ENCODE measurements at places on chromosomes 16 and 17.
A peak's percentile ranks its signal among the peaks of the same experiment; 100 is the strongest.

DNA sequence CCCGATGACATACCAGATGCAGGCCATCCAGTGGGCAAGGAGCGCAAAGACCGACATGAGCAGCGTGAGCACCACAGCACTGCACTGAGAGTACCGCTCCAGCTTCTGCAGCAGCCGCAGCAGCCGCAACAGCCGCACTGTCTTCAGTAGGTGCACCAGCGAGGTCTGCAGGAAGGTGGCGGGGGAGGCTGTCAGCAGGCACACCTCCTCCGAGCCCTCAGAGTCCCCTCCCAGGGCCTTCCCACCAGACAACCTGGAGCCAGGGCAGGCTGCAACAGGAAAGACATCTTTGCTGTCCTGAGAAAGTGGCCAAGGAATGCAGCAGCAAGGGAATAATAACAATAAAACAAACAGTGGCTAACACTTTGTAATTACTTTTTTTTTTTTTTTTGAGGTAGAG lies 9.1 kb downstream of the KCNH4 start:
- peak; percentile 18 for DNase-seq

DNA sequence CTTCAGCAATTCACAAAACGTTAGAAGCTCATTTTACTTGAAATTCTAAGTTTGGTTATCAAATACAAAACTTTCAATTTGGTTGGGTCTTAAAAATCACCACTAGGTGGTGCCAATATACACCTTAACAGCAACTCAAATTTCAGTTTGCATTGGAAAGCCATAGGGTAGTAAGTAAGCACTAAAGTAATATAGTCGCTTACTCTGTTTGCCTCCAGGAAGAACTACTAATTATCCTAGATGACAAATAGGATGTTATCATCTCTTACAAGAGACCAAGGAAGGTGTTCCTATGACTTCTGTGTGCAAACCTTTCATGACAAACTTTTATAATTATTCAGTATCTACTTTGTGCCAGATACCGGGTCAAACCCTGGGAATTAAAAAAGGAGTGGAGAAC lies 93.3 kb downstream of the MYO1D start:
- DNase-seq, result no peak

GRCh38 chr17:75036643-75037268 lies 10.0 kb downstream of the ATP5PD start:
- peak; percentile 14 for DNase-seq

- DNase-seq, result no peak
Observed at GRCh38 chr17:7241090-7241733, 1.0 kb downstream of the GABARAP start.

GRCh38 chr17:65173284-65173793 lies 36.2 kb downstream of the RGS9 start:
- no peak for DNase-seq

DNA sequence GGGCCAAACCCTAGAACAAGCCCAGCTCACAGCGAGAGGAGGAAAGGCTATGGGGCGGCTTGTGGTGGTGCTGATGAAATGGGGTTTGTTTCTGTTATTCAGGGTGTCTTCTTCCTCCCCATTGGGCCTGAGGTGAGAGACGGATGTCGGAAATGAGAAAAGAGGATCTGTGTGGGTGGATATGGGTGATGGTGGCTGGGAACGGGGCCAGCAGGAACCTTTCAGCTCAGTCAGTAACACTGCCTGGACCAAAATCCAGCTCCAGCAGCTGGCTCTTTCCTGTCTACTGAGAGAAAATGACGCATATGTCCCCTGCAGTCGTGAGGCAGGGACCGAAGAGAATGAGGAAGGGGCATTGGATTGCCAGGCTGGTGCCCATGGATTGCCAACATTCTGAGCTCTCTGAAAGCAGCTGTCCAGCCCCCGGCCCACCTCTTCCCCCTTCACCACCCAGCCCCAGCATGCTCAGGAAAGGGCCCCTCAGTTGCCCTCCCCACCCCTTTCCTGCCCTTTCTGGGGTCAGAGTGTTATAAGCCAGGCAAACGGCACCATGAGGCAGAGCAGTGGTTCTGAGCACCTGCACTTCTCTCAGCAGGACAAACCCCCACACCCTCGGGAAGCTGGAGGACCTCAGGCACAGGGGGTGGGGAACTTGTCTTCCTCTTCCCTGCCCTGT lies 4.0 kb downstream of the MYH3 start:
- DNase-seq, result no peak

DNA sequence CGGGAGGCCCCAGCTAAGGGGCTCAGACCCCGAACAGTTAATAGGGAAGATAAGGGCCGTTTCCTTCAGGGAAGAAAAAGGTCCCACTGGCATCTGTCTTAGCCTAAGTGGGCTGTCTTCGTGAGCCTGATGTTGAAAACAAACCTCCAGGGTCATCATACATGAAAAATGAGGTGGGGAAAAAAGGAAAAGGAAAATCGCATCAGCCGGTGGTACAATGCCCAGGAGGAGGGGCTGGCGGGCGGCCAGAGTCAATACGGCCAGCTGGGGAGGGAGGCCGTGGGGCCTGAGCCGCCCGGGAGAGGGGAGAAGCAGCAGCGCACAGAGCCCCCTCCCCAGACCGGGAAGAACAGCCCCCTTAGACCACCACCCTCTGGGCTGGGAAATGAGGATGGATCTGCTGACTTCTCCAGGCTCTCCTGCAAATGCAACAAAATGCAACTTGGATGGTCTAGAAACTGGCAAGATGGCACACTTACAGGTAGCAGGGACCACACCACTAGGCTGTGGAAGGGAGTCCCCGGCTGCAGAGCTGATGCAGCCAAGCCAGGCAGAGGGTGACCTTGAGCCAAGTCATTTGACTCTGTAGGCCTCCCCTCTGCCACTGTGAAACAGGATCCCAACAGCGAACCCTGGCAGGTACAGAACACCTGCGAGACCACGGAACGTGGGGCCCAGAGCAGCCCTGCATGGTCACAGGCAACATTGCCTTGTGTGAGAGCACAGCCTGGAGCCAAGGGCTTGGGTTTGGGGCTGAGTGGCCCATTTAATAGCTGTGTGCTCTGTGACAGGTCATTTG lies 448.5 kb downstream of the SOX9 start:
- no peak for DNase-seq

GRCh38 chr17:2062571-2063183 lies 7.8 kb downstream of the HIC1 start:
- DNase-seq, result no peak

DNA sequence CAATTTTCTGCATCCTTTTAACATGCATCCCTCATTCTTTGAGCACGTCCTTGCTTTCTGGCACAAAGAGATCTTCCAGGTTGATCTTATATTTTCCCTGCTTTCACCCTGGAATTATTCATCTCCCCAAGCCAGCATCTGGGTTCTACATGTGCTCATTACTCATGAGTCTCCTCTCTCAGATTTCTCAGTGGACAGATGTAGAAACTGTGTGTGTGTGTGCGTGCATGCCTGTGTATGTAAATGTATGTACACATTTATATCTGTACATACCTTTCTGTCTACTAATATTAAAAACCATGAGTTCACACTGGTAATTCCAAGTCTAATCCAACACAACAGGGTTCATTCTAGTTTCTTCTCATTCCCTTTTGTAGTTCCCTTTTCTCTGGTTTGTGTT lies 41.9 kb upstream of the NSRP1 start:
- DNase-seq, result no peak

- no peak for DNase-seq
Observed at GRCh38 chr16:70588565-70588964, 57.8 kb upstream of the IL34 start.

- peak; percentile 88 for DNase-seq
Observed at GRCh38 chr17:29116804-29117753, 63.1 kb downstream of the MYO18A start.

DNA sequence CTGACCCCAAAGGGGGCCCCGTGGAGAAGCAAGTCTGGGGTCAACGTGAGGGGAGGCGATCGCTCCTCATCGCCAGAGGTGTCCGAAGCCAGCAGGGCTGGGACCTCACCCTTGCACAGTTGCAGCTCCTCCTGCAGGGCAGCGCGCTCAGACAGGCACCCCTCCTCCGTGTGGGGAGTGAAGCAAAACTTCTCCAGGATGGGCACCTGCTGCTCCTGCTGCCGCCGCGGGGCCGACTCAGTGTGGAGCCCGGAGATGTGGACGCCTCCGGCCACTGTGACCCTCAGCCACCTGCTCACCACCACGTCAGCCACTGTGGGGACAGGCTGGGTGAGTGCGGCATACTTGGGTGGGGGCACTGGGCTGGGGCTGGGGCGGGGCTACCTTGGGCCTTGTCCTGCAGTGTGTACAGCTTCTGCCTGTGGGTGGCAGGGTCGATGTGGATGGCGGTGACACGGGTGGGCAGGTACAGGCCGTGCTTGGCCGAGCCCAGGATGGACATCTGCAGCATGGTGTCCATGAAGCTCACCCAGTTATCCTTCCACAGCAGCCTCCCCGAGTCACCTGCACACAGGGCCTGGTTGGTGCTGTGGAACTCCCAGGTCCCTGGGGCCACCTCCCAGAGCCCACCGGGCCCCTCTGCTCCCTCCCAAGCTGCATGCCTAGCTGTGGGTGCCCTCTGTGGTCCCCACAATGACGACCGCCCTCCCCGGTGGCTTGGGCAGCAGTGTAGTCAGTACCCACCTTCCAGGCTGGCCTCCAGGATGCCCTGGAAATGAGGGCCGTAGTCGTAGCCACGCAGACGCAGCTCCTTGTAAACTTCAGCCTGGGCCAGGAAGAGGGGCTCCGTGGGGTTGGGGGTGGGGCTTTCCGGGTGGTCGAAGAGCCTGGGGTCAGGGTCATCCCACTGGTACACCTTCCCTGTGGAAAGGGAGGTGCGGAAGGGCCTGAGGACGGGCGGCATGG lies 10.8 kb downstream of the FASN start:
- DNase-seq, result no peak

DNA sequence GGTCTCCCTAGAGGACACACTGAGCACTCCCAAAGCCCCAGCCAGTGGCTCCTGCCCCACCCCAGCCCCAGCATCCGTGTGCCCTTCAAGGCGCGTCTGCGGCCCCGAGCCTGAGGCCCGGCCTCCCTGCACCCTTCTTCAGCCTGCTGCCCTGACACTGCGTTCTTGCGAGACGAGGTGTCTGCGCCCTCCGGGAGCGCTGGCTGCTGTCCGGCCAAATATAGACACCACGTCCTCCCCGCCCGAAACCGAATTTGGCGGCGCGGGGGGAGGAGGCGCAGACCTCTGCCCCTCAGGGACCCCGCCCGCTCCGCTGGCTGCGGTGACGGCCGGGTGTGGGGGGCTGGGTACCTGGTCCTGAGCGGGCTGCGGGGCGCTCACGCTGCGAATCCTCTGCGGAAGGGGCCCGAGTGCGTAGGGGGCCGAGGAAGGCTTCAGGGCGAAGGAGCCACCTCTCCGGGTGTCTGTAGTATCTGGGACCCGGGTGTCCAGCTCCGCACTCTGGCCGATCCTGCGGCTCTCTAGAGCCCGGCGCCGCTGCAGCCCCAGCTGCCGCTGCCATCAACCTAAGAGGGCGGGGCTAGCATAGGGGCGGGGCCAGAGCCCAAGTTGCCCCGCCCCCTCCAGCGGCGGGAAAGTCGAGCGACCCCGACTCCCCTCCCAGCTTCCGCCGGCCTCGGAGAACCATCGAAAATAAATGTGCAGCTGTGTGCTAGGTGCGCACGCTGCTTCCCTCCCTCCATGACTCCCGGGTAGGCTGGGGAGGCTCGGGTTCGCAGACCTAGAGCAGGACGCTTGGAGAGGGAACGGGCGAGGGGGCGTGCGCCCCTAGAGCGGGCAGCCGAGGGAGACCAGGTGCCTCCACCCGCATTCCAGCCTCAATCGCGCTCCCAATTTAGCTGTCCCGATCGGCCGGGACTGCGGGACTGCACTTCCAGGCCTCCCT lies at the start of gene CORO6:
TSS of gene CORO6 (minus strand) at position 576 of the 946 bp plus-strand sequence. CDS start 1,491 bp downstream, outside the sequence.
- peak; percentile 89 for DNase-seq

GRCh38 chr17:19647697-19648474 lies 665 bp upstream of the ALDH3A2 start:
- peak; percentile 51 for DNase-seq

DNA sequence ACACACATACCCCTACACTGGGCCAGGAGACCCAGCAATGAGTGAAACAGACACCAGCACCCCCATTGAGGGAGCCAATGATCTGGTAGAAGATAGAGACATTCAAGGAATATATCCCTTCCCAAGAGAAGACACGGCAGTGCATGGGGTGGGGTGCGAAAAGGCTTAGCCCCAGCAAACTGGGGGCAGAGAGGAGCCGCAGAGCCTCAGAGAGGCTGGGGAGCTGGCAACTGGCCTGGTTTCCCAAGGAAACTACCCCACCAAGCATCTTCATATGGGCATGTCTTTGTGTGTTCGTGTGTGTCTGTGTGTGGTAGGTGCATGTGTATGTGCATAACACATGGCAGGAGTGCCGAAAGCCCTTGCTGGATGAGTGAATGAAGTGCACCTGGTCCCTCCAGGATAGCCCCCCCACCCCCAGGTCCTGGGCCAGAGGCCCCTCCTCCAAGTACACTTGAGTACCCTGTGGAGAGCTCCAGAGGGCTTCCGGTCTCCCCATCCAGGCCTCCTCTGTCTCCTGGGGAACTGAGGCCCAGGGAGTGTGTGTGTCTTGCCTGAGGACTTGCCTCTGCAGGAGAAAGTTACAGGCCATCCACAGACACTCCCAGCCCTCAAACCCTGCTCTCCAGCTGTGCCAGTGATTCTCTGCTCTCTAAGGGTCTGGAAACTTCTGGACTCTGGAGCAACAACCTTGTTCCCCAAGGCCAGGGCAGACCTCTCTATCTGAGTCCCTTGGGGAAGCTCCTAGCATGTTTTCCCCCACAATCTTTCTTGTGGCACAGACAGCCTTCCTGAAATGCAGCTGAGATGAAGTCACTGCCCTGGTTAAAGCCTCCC lies 15.9 kb downstream of the TBX2 start:
- no peak for DNase-seq

- no peak for DNase-seq
Observed at GRCh38 chr17:45976755-45977505, 22.1 kb upstream of the STH start.

GRCh38 chr17:8164815-8165131 lies 2.0 kb upstream of the VAMP2 start:
- no peak for DNase-seq

- DNase-seq, result no peak
Observed at GRCh38 chr16:404971-405486, 3.3 kb downstream of the DECR2 start.

DNA sequence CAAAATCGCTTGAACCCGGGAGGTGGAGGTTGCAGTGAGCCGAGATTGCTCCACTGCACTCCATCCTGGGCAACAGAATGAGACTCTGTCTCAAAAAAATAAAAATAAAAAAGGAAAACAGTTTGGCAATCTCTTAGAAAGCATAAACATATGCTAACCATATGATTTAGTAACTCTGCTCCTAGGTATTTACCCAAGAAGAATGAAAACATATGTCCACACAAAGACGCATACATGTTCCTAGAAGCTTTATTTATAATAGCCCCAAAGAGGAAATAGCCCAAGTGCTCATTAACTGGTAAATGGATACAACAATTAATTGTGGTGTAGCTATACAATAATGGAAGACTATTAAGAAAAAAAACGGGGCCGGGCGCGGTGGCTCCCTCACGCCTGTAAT lies 18.5 kb upstream of the CDH1 start:
- DNase-seq, result no peak

All from nephron progenitor cell (in vitro differentiated cells).